Fibroblast of the aortic adventitia (primary cell): ENCODE measurements at places on chromosomes 4 and X. TPM values are rescaled to one million over a fixed set of nuclear protein-coding genes. Genes with fewer than 3 reads are reported as not detected.
A peak's percentile ranks its signal among the peaks of the same experiment; 100 is the strongest.

Gene CWH43
- not detected in 2 replicates for total RNA-seq

Gene CPLX1
- total RNA-seq, result not detected in 2 replicates

DNA sequence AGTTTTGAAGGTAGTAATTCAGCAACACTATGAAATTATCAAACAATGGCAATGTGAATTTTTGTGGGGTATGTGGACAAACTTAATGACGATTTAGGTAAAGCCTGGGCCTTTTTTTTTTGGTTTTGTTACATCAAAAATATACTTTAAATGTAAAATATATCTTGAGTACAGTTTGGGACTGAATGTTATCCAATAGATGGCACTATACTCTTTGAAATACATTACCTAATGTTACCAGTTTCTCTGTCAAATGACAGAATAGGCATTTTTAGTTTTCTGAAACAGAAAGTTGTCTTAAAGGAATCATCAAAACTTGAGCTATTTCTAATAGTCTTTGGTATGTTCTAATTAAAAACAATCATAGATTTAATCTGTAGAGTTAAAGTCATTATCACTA lies 1651.9 kb downstream of the C4orf33 start:
- peak; percentile 5 for DNase-seq

GRCh38 chr4:80140194-80140593 lies 57.1 kb upstream of the PRDM8 start:
- no peak for DNase-seq

Gene NUP62CL
- 0.09 TPM in 1 of 2 replicates, not detected in the other for total RNA-seq

- peak; percentile 12 for DNase-seq
Measured at GRCh38 chr4:791898-792625, 33.9 kb downstream of the CPLX1 start.

Gene RBM47
- total RNA-seq, result 0.72 and 8.3 TPM in 2 replicates

DNA sequence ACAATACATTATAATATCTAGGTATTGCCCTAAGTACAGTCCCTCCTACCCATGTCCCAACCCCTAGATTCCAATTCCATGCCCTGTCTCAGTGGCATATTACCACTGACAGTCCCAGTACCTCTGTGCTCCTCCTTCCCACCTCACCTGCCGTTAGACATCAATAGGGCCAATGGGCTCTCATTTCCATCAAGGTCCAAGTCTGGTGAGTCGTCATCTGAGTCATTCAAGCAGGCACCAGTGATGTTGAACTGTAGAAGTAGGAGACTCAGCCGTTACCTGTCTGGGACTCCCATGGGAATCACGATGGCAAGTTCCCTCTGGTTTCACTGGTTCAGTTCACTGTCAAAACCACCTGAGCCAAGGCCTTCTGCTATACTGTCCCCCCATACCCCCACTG lies 51.7 kb downstream of the PHF8 start:
- no peak for DNase-seq

DNA sequence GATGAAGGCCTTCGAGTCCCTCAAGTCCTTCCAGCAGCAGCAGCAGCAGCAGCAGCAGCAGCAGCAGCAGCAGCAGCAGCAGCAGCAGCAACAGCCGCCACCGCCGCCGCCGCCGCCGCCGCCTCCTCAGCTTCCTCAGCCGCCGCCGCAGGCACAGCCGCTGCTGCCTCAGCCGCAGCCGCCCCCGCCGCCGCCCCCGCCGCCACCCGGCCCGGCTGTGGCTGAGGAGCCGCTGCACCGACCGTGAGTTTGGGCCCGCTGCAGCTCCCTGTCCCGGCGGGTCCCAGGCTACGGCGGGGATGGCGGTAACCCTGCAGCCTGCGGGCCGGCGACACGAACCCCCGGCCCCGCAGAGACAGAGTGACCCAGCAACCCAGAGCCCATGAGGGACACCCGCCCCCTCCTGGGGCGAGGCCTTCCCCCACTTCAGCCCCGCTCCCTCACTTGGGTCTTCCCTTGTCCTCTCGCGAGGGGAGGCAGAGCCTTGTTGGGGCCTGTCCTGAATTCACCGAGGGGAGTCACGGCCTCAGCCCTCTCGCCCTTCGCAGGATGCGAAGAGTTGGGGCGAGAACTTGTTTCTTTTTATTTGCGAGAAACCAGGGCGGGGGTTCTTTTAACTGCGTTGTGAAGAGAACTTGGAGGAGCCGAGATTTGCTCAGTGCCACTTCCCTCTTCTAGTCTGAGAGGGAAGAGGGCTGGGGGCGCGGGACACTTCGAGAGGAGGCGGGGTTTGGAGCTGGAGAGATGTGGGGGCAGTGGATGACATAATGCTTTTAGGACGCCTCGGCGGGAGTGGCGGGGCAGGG lies 568 bp downstream of the HTT start:
- no peak for DNase-seq
